ENCODE measurements at places on chromosomes 13 and 19. TPM values are rescaled to one million over a fixed set of nuclear protein-coding genes. Genes with fewer than 3 reads are reported as not detected.
A peak's percentile ranks its signal among the peaks of the same experiment; 100 is the strongest.

GRCh38 chr19:44925114-44925891, 10.9 kb downstream of the APOC1 start:
- no peak for DNase-seq

- DNase-seq, result no peak
Observed at GRCh38 chr13:57409121-57409520, 222.4 kb upstream of the PCDH17 start.

The SPTBN4 gene
- 0.88 TPM for total RNA-seq

The TSKS gene
- total RNA-seq, result 2.9 TPM

DNA sequence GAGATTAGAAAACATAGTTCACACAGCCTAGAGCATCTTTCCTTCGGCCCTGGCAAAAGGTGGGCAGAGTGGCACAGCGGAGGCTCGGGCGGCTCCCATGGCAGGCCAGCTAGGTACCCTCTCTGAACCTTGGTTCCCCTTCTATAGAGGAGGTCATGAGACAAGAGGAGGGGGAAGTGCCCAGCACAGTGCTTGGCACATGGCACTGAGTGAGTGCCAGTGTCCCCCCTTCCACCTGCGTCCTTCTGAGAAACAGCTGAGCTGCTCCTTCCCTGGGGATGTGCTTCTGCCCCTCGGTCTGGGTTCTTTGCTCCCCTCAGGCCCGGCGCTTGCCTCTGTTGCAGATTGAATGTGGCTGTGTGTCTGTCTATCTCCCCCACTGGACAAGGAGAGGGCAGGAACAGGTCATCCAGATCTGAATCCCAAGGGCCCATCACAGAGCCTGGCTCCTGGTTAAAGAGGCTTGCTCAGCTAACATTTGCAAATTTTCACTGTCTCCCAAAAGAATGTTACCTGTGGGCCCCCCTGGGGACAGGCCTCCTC, 165.6 kb downstream of the USP12 start:
- no peak for DNase-seq

GRCh38 chr19:45439190-45439568, 15.5 kb upstream of the ERCC1 start:
- DNase-seq, result no peak

DNA sequence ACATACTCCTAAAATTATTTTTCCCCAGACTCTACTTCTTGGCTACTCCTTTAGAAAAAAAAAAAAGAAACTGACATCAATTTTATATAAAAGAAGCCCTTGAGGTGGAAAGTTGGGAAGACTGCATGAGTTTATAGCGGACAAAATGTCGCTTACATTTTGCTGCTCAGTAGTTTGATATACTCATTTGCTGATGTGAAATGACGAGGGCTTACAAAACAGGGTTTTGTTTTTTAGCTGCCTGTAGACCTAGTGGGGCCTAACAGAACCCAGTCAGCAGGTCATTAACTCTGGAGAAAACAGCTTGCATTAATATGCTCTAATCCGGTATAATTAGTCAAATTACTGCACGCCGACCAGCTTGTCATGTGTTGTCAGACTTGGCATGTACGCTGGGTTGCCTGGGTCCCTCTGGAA, 37.6 kb upstream of the MAB21L1 start:
- DNase-seq, result no peak

GRCh38 chr19:5691822-5692722, 2.0 kb downstream of the RPL36 start:
- no peak for DNase-seq

- no peak for DNase-seq
Observed at GRCh38 chr13:44133626-44134025, 240.0 kb upstream of the SERP2 start.

- DNase-seq, result no peak
Observed at GRCh38 chr19:18262144-18262543, 12.1 kb downstream of the IQCN start.

DNA sequence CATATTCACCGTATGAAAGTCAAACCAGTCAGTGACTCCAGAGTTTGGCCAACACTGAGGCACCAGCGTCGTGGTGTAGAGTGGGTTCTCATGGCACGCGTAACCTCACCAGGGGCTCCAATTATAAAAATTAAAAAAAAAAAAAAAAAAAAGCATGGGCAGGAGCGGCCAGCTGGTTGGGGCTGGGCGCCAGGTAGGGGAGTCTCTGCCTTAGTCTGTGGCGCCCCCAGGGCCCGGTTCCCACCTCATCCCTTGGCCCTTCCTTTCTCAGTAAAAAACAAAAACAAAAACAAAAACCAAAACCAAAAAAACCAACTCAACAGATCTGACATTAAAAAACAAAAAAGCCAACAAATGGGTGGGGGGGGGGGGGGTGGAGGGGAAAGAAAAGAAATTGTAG, 4.6 kb upstream of the EPHX3 start:
- no peak for DNase-seq

DNA sequence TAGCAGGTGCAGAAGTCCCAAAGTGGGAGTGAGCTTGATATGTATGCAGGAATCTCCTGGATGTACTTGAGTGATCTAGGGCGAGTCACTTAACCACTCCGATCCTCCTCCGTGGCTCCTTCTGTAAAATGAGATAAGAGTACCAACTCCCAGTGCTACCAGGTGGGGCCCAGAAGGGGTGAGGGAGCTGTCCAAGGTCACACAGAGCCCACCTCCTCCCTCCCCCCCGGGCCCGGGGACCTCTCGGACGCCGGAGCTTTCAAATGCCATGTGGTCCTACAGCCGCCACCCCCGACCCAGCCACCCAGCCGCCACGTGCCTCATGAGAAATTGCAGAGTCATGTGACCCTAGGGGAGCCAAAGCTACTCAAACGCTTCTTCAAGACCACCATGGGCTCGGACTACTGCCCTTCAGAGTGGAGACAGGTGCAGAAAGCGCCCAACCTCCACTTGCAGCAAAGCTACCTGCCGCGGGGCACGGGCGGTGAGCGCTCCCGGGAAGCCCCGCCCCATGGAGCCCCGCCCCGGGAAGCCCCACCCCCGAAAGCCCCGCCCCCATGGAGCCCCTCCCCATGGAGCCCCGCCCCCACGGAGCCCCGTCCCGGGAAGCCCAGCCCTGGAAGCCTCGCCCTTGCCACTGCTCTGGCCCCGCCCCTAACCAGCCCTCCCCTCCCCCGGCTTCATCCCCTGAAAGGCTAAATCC, 10.1 kb upstream of the ZNF358 start:
- DNase-seq, result no peak

GRCh38 chr19:1343041-1343440, 40.7 kb upstream of the NDUFS7 start:
- DNase-seq, result no peak

DNA sequence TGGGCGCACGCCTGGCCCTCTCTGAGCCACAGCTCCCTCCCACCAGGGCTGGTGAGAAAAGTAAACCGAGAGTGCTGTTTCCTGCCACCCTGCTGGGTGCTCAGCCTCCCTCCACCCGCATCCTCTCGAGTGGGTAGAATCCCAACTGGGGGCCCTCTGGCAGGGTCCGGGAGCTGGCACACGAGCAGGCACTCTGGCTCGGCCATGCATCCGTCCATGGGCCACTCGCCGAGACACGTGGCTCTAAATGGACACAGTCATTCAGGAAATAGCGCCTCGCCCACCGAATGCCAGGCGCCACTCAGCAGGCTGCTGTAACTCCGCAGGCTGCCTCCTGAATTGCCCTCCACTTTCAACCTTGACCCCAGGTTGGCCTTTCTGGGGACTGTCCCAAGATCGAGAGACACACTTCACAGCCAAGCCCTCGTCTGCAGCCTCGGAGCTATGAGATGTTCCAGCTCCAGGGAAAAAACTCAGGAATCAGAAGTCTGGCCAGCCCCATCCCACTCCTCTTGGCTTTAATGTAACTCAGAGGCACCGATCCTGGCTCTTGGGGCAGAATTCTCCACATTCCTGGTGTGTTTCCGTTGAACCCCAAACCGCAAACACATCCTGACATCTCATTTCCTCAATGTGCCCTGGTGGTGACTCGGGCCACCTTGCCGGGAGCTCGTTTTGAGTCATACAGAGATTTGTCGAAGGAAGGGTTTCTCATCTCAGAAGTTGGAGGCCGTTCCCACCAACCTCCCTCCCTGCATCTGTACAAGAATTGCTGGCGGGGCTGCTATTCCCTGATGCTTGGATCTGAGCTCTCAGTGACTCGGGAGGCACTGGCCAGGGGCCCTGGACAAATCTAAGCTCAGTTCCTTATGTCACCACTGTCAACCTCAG, 14.1 kb downstream of the KLF2 start:
- DNase-seq, result peak; percentile 33

The PPP1R13L gene
- 1.5 TPM for total RNA-seq

- DNase-seq, result no peak
Observed at GRCh38 chr19:43790587-43790986, 9.8 kb upstream of the KCNN4 start.

The PLD3 gene
- total RNA-seq, result 58.3 TPM

GRCh38 chr13:23856008-23856750, 33.0 kb downstream of the MIPEP start:
- no peak for DNase-seq

- DNase-seq, result no peak
Observed at GRCh38 chr13:39811696-39812095, 156.2 kb downstream of the COG6 start.

The NLRP5 gene
- not detected for total RNA-seq

DNA sequence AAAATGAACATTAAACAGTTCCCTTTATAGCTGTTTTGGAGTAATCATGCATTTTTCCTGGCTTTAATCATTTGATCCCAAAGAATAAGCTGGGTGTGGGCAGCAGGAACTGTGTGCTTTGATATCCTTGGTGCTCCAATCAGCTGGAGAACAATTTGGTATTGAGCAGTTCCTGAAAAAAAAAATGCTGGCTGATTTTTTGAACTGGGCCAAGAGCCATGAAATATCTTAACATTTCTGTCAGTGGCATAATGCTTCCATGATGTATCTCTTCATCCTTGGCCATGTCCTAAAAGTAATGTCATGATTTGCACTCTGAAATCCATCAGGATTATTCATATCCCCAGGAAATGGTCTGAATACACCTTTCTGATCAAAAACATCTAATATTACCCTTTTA, 134.7 kb downstream of the LHFPL6 start:
- DNase-seq, result no peak

DNA sequence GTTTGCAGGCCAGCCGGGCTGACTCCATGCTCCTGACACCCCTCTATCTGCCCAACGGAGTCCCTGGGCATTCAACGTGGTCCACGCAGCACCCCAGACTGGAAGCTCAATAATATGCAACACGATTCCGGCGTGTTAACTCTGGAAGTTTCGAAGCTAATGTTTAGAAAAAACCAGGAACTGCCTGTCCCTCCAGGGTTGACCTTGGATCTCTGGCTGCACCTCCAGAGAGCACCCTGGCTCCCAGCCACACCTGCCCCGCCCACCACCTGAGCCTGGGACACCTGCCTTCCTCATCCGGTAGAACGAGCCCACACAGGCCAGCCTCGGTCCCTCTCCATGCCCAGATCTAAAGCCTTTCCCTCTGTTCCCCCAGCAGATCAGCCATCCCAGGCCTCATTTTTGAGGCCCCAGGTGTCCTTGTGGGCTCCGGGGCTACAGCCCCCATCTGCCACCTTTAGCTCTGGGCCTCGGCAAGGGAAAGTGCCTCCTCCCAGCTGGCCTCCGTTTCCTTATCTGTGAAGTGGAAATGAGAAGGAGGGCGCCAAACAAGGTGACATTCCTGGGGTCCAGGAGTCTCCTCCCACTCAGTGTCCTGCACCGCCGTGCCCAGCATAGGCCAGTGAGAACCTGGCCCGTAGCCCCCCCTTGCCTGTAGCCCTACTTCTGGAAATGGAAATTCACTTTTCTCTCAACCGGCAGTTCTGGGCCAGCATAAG, 38.7 kb downstream of the KLF2 start:
- no peak for DNase-seq

The IZUMO2 gene
- not detected for total RNA-seq

DNA sequence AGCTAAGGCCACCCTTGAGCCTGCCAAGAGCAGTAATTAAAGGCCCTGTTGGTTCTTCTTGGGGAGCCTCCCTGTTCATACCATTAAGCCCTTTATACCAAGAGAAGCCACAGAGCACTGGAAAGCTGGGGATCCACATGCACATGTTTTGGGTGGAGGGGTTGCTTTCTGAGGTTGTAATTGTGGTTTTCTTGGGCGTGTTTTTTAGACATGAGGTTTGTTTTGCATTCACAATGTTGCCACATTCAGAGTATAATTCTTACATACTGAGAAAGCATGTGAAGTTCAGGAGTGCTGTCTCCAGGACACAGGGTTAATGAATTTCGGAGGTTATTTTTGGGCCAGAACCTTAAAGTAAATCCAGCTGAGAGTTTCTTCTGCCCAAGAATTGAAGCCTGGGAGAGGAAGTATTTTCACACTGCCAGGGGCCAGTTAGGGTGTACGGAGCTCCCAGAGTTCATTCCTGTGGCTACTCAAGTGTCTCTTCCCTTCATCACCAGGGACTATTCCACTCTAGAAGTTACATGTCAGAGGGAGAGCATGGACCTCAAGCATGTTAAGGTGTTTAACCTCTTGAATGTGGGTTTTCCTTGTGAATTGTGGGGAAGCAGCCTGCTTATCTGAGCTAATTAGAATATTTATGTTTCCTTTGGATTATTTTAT, 37.0 kb downstream of the ZNF136 start:
- no peak for DNase-seq

GRCh38 chr13:100179276-100179675, 90.4 kb downstream of the PCCA start:
- DNase-seq, result no peak

DNA sequence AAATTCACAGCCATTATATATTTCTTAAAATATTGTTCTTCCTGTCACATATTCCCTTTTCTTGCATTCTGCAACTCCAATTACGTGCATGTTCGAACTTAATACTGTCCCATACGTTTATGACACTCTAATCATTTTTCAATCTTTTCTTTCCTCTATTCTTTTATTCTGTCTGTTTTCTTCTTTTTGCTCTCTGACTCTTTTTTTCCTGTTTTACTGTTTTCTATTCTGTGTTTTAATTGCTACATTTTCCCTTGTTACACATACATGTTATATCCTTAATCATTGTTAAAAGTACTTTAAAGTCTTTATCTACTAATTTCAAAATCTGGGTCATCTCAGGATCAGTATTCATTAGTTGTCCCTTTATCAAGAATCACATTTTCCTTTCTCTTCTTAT, 1149.1 kb upstream of the PCDH20 start:
- DNase-seq, result no peak

The GPR183 gene
- total RNA-seq, result 337 TPM

DNA sequence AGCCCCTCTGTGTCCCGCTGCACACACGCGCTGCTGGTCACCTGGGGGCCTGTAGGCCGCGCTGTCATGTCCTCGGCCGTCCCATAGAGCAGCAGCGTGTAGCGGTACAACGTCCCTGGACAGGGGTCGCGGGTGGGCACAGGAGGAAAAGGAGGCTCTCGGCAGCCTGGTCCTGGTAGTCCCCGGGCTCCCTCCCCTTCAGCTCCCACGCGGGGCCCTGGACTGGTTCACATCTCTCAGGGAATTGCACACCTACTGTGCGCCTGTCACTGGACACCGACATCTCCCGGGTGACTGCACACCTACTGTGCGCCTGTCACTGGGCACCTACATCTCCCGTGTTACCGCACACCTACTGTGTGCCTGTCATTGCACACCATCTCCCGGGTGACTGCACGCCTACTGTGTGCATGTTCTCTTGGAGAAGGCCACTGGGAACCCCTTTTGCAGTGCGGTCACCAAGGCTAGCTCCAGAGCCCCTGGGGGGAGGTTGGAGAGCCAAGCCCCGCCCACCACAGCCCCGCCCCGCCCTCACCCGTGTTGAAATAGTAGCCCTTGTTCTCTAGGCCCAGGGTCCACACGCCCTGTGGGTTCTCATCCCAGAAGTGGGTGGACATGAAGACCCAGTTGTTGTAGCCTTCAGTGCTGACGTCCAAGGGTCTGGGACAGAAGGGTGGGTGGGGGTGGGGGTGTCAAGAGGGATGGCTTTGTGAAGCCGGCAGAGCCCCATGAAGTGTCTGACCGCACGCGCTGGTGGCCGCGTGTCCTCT, 3.5 kb upstream of the C19orf25 start:
- DNase-seq, result no peak

Data from CD4-positive, alpha-beta T cell (primary cell).